ENCODE measurements at places on chromosomes 2 and 18.

GRCh38 chr2:65291216-65292105, 63.8 kb downstream of the ACTR2 start:
- DNase-seq: no peak

- no peak for DNase-seq
These were observed 109.3 kb downstream of the MBP start for GRCh38 chr18:77023102-77023782.

GRCh38 chr18:79933765-79934164, 17.7 kb downstream of the SLC66A2 start:
- peak; percentile 46 for DNase-seq

- DNase-seq: no peak
These were observed 130.9 kb upstream of the CAVIN2 start for GRCh38 chr2:191977754-191978153.

DNA sequence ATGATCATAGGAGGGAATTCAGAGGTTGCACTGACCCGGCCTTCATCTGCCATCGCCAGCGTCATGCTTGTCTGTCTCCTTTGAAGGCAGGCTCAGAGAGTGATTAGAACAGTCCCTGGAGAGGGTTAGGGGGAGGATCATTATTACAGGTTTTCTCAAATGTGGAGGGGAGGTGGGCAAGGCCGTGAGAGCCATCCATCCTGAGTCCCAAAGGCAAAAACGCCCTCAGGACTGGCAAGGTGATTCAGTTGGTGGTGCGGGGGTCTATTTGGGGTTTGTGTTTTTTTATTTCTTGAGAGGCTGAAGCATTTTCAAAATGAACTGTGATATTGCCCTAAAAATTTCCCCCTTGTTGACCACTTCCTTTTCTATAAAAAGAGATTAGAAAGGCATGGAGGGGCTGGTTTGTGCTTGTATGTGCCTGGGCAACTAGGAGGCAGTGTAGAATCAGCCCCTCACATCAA, 39.3 kb upstream of the GYPC start:
- DNase-seq: no peak

- no peak for DNase-seq
These were observed 22.7 kb upstream of the PKDCC start for GRCh38 chr2:42025151-42025582.

DNA sequence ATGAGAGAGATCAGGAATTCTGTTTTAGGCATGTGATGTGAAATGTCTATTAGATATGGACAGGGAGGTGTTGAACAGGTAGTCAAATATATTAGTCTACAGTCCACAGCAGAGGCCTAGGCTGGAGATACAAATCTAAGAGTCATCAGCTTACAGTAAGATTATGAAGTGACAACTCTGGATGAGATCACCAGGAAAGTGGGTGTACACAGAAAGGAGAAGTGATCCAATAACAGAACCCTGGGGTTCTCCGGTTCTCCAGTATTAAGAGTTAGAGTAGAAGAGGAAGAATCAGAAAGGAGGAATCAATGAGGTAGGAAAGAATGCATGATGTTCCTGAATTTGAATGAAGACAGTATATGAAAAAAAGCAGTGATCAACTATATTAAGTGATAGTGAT, 362.3 kb downstream of the FIGN start:
- DNase-seq: no peak

- no peak for DNase-seq
These were observed 30.7 kb downstream of the XRCC5 start for GRCh38 chr2:216139884-216140283.
